ENCODE measurements at places on chromosomes 5 and 9. TPM values are rescaled to one million over a fixed set of nuclear protein-coding genes. Genes with fewer than 3 reads are reported as not detected.
A peak's percentile ranks its signal among the peaks of the same experiment; 100 is the strongest.

GRCh38 chr9:84258371-84258770 is 82.2 kb downstream of the SLC28A3 start:
- DNase-seq: no peak

DNA sequence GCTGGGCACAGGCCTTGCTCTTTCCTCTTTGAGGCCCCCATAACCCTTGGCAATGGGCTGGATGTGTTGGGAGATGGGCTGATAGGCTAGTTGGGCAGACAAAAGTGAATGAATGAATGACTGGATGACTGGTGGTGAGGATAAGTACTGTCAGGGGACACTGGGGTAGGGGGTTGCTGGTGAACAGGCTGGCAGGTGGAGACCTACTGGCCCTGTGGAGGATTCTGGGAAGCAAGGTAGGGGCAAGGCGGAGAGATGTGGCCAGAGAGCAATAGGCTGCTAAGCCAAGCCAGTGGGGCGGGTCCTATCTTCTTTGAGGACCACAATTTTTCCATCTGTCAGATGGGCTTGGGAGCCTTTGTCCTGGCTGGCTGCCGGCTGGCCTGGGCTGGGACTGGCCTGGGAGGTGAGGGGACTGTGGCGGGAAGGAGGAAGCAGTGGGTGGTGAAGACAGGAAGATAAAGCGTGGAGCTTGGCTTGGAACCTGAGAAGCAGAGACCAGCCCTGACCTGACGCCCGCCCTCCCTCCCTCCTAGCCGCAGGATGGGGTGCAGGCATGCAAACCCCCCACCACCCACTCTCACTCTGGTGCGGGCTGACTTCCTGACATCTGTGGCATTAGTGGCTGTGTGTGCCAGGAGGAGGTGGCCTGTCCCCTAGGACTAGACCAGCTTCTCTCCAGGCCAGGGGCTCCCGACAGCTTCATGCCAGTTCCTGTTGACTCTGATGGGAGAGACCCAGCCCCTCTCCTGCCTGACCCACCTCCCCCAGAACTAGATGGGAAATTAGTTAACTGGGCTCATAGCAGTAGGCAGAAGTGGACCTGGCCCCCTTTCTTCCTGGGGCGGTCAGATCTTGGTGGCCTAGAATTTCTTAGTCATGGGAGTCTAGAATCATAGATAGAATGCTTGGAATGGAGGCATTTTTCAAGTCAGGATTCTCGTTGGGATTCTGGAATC is 9.5 kb downstream of the CXXC5 start:
- DNase-seq: peak; percentile 67

GRCh38 chr5:61405511-61406295 is 73.6 kb downstream of the ZSWIM6 start:
- no peak for DNase-seq

- peak; percentile 23 for DNase-seq
Observed at GRCh38 chr9:18405240-18405639, 68.7 kb upstream of the ADAMTSL1 start.

DNA sequence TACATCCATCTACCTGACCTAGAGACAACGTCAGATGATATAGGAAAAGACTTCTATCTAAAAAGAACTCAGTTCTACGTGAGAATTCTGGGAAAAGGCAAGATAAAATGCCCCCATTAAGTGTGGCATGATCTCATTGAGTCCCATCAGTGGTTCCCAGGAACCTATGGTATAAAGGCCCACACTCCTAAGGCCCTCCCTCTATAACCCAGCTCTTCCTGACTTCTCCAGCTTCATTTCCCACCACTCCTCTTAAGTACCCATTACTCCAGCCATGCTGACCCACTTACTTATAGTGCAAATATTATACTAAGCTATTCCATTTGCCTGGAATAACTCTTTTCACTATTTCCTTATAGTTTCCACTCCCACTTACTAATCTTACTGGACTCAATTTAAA is 95.4 kb upstream of the NR5A1 start:
- DNase-seq: no peak

DNA sequence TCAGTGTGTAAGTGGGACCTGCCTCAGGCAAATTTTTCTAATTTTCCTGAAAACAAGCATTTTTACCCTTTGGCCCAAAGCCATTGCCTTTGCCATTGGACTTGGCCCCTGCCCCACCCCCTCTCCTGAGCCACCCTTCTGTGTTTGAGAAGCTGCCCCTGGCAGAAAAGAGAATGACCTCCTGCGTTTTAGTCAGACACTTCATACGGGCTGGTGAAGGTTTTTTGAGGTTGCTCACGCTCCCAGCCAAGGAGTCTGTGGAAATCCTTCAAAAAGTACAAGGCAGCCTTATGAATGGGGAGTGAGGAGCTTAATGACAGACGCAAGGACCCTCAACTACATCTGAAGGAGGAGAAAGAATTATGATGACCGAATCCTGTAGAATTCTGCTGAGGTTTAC is 308.9 kb downstream of the SLIT3 start:
- DNase-seq: no peak

GRCh38 chr9:132356324-132356924 is 1.6 kb upstream of the SETX start:
- no peak for DNase-seq

GRCh38 chr5:112202694-112203093 is 216.4 kb downstream of the EPB41L4A start:
- DNase-seq: no peak

- peak; percentile 9 for DNase-seq
Observed at GRCh38 chr5:127950707-127951391, 132.7 kb upstream of the SLC12A2 start.

DNA sequence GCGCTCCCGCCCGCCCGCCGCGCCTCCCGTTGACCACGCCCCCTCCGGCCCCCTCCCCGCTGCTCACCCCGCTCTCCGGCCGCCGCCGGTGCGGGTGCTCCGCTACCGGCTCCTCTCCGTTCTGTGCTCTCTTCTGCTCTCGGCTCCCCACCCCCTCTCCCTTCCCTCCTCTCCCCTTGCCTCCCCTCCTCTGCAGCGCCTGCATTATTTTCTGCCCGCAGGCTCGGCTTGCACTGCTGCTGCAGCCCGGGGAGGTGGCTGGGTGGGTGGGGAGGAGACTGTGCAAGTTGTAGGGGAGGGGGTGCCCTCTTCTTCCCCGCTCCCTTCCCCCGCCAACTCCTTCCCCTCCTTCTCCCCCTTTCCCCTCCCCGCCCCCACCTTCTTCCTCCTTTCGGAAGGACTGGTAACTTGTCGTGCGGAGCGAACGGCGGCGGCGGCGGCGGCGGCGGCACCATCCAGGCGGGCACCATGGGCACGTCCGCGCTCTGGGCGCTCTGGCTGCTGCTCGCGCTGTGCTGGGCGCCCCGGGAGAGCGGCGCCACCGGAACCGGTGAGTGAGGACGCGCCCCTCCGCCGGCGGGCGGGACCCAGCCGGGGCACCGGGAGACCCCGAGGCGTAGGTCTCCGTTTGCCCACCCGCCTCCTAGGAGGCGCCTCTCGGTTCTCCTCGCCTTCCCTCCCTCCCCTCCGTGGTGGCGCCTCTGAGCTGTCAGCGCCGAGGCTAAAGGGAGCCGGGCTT is at the start of gene VLDLR:
Gene VLDLR (plus strand): TSS at position 66 of the 739 bp plus-strand sequence. CDS start 403 bp downstream, at position 469.
- no peak for DNase-seq

- DNase-seq: no peak
Observed at GRCh38 chr9:87479801-87480201, 17.9 kb upstream of the DAPK1 start.

GRCh38 chr5:26227245-26227644 is 811.1 kb downstream of the CDH9 start:
- no peak for DNase-seq

- no peak for DNase-seq
Observed at GRCh38 chr9:130137641-130138081, 34.5 kb upstream of the NCS1 start.

DNA sequence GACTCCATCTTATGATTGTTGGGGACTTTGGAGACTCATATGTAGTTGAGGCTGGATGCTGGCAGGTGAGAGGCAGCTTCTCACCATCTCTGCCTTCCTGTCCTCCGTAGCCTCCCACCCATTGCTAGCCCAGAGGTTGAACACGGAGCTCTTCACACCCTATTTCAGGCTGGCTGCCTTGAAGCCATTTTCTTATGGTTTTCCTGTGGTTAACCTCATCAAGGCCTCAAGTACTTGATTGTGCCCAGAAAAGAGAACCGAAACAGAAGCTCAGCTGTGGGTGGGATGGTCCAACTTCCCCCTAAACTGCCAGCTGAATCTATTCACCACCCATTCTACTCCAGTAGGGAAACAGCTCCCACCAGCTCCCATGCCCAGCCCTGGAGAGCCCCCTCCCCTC is 102.9 kb downstream of the LIFR start:
- DNase-seq: no peak

DNA sequence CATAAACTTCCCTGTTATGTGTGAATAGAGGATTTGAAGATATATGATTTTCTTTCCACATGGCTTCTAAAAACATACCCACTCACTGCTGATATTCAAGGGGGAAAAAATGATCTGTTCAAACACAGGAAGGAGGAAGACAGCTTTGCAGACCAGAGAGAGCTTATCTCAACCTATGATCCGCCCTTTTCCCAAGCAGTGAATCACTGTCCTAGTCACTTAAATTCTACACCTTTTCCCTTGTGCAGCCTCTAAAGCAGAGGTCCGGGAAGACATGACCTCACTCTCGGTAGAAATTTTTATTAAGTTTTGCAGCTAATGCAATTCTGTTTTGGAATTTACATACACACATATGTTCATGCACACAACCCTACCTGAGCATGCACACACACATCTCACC is 197.2 kb downstream of the DIRAS2 start:
- no peak for DNase-seq

GRCh38 chr5:138753794-138754698 is 821 bp downstream of the CTNNA1 start:
- DNase-seq: peak; percentile 84

GRCh38 chr5:98354922-98355321 is 418.5 kb upstream of the RGMB start:
- DNase-seq: no peak

GRCh38 chr5:78221964-78222451 is 72.5 kb downstream of the AP3B1 start:
- peak; percentile 9 for DNase-seq

DNA sequence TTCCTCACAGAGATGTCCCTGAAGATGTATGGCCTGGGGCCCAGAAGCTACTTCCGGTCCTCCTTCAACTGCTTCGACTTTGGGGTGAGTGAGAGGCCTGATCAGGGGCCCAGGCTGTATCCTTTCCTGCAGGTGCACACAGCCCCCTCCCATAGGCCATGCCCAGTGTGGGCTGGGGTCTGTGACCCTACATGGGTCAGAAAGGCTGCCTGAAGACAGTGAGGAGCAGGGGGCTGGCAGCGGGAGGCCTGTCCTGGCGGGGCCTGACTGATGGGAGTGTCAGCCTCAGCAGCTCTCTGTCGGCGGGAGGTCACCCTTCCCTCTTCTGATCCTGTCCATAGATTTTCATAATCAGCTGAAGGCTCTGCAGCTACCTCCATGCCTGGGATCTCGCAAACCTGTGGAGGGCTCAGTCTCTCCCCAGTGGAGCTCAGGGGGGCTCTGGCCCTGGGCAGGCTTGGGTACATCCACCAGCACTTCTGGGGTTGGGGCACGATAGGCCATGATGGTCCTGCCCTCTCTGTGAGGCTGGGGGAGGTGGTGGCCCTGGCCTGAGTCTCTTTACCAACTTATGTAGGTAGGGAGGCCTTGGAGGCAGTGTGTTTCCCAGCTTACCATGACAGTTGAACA is 98.5 kb downstream of the CACNA1B start:
- DNase-seq: no peak

GRCh38 chr5:171867786-171868185 is 82.2 kb downstream of the SMIM23 start:
- DNase-seq: peak; percentile 25

- DNase-seq: no peak
Observed at GRCh38 chr9:78871086-78871451, 574.1 kb downstream of the PSAT1 start.

DNA sequence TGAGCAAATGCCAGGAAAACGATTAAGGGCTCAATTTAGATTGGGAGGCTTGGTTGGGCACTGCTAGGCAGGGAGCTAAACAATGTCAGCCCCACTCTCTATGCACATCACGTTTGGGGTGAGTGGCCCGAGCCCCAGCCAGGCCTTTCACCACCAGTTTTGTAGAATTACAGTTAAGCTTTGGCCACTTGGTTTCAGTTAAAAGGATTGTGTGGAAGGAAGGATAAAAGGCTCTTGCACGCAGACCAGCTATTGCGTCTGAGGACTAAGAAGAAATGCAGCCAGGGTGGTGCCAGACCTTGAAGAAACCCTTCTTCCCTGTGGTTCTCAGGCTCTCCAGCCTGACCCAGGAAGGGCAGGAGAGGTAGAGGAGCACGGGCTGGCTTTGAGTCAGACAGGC is 125.3 kb upstream of the SLC44A1 start:
- no peak for DNase-seq

GRCh38 chr5:177509381-177509951 is at the start of gene DOK3:
TSS of gene DOK3 (minus strand) at chr5:177509826. CDS start at chr5:177509540, 286 bp downstream.
- DNase-seq: no peak

GRCh38 chr9:17699615-17700330 is 120.9 kb downstream of the SH3GL2 start:
- DNase-seq: no peak

GRCh38 chr9:98432960-98433359 is 177.5 kb upstream of the TBC1D2 start:
- no peak for DNase-seq

The CD14 gene
- 1.0 TPM for total RNA-seq

The NTRK2 gene
- total RNA-seq: 0.90 TPM

The TTLL11 gene
- 8.6 TPM for total RNA-seq

The SNCAIP gene
- total RNA-seq: 0.11 TPM

The PCDHA10 gene
- not detected for total RNA-seq

The CARD9 gene
- 19.0 TPM for total RNA-seq

The PROB1 gene
- total RNA-seq: 5.7 TPM

The PCDHA1 gene
- 0.24 TPM for total RNA-seq

The SETD9 gene
- 8.8 TPM for total RNA-seq

The QRFP gene
- total RNA-seq: not detected

The FGF18 gene
- 0.17 TPM for total RNA-seq

The CYSRT1 gene
- total RNA-seq: 0.68 TPM

Data from HFFc6 (cell line).